ENCODE measurements at places on chromosomes 16 and 17. TPM values are rescaled to one million over a fixed set of nuclear protein-coding genes. Genes with fewer than 3 reads are reported as not detected.

DNA sequence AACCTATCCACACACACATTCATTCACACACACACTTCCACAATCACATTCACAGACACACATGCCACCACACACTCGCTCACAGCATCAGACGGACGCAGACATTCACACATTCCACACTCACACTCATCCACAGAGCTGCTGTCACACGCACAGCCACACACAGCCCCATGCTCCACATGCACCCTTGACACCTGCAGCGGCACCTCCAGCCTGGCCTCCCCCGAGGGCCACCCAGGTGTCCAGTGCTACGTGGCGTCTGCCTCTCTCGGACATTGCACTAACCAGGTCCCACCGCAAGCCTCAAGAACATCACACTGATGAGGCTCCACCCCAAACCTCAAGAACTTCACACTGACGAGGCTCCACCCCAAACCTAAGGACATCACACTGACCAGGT lies 155.2 kb downstream of the RBFOX3 start:
- DNase-seq: no peak

Gene G6PC1
- total RNA-seq: not detected

DNA sequence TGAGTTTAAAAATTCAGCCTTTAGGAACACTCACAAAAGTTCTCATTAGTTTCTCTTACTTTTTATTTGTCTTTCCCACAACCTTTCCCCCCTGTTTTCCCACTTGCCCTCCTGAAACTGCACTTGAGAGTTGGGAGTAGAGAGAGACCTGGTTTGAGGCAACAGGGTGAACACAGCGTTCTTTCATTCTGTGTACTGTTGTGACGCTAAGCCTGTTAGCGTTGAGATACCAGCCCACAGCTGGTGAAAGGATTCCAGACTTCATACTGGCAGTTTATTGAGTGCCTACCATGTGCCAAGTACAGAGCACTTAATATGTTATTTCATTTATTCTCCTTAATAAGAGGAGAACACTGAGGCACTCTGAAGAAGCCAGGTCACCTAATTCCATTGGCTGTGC lies 10.3 kb downstream of the TNRC6C start:
- no peak for DNase-seq

Gene CDH13
- total RNA-seq: not detected

GRCh38 chr17:13384626-13385025 lies 217.1 kb downstream of the HS3ST3A1 start:
- no peak for DNase-seq

DNA sequence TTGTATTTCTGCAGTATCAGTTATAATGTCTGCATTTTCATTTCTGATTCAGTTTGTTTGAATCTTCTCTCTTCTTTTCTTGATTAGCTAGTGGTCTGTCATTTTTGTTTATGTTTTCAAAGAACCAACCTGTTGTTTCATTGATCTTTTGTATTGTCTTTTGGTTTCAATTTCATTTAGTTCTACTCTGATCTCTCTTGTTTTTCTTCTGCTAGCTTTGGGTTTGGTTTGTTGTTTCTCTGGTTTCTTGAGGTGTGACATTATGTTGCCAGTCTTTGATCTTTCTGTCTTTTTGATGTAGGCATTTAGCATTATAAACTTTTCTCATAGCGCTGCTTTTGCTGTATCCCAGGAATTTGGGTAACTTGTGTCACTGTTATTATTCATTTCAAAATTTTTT lies 107.2 kb downstream of the PHKB start:
- DNase-seq: peak; percentile 68

GRCh38 chr17:38602956-38603785 lies 2.6 kb downstream of the SRCIN1 start:
- no peak for DNase-seq

- no peak for DNase-seq
Observed at GRCh38 chr17:42039794-42040763, 10.3 kb downstream of the C17orf113 start.

DNA sequence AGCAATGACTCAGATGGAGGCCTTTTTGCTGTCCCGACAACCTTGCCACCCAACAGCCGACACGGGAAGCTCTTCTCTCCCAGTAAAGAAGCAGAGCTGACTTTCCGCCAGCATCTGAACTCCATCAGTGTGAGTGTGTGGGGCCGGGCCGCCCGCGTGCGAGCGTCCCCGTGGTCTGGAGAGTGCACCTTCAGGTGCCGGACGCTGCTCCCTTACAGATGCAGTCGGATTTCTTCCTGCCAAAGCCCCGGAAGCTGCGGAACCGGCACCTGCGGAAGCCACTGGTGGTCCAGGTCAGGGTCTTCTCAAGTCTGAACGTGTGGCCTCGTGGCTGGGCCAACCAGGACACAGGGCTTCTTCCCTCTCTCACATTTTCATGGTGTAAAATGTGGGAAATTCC lies 15.5 kb upstream of the JPT2 start:
- no peak for DNase-seq

Gene C17orf113
- total RNA-seq: 0.07 TPM

- DNase-seq: no peak
Observed at GRCh38 chr17:81858170-81858966, 2.0 kb downstream of the P4HB start.

GRCh38 chr17:3796822-3797170 lies 4.2 kb downstream of the ITGAE start:
- no peak for DNase-seq

DNA sequence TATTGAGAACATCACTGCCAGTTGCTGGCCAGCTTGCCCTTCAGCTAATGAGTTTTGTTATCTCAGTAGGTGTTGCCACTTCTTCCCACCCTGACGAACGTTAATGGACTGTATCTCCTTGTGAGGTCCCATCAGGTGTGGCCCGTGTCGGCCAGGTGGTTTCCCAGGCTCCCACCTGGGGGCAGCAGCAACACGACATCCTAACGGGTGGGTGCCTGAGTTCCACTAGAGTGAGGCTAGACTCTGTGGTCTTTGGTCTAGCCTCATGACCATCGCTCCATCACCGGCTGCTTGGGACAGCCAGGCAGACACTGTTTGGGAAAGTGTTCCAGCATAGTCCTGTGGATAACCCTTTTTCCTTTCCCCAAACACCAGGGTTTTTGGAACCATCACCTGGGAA lies 45.6 kb upstream of the LCMT1 start:
- DNase-seq: no peak

GRCh38 chr16:1258225-1258600 lies 2.3 kb downstream of the TPSD1 start:
- no peak for DNase-seq

DNA sequence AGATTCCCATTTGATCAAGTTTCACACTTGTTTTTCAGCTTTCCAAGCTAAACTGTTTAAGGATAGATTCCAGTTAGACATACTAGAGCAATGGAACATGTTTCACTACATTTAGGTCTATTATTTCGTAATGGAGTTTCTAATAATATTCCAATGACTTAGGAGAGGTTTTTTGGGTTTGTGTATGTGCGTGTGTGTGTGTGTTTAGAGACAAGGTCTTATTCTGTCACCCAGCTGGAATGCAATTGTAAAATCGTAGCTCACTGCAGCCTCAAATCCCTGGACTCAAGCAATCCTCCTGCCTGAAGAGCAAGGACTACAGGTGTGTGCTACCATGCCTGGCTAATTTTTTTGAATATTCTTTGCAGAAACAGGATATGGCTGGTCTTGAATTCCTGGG lies 426.3 kb downstream of the ZFHX3 start:
- no peak for DNase-seq

DNA sequence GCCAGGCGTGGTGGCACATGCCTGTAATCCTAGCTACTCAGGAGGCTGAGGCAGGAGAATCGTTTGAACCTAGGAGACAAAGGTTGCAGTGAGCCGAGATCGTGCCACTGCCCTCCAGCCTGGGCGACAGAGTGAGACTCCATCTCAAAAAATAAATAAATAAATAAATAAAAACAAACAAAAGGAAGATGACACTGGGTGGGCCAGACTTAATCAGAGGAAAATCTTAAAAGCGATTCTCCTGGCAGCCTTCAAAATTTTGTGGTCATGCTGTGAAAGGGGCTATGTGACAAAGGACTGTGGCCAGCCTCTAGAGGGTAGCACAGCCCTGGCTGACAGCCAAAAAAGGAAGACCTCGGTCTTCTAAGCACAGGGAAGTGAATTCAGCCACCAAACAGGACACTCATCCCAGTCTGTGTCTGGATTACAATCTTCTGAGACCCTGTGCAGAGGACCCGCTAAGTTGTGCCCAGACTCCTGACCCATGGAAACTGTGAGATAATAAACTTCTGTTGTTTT lies 391.1 kb downstream of the CNTNAP4 start:
- no peak for DNase-seq

DNA sequence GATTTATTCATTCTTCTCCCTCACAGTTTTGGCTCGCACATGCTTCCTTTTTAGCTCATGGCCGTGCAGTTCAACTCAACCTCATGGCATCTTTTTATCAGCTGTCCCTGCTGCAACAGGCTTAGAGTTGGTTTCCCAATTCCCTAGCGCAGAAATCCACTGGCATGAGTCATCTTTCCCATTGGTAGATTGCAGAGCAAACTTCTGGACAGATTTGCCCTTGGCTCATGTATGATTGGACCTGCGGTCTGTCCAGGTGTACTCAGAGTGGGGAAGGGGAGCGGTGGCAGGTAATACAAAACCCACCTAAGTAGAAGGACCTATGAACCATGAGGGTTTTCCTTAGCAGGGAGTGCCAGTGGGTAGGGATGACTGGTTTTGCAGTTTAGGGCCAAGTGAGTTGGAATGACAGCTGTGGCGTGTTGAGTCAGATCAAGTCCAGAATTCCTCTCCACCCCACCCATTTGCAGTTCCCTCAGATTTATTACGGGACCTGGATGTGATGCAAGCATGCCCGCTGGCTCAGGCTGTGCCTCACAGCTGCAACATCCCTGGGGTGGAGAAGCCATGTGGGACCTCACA lies 584.7 kb downstream of the WWOX start:
- DNase-seq: no peak

- no peak for DNase-seq
Observed at GRCh38 chr17:43881181-43881580, 26.2 kb downstream of the MPP2 start.

Gene SRCIN1
- 0.26 TPM for total RNA-seq

GRCh38 chr17:8785547-8786413 lies 13.4 kb downstream of the MFSD6L start:
- peak; percentile 87 for DNase-seq

DNA sequence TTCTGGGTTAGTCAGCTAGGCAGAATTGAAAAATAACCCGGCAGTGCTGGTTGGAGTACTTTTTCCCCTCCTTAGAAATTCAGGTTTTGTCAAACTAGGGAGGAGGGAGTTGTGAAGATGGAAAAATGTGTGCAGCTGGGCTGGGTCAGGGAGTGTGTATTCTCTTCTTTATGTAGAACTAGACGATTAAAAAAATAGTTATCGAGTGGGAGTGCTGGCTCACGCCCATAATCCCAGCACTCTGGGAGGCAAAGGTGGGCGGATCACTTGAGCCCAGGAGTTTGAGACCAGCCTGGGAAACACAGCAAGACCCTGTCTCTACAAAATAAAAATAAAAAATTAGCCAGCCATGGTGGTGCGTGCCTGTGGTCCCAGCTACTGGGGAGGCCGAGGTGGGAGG lies 106.4 kb downstream of the GNAO1 start:
- no peak for DNase-seq

Gene MMP28
- not detected for total RNA-seq

Gene MYH11
- total RNA-seq: 0.05 TPM

Gene CACNA1H
- total RNA-seq: 0.05 TPM

Gene HS3ST3A1
- total RNA-seq: 3.7 TPM

GRCh38 chr16:9670033-9670432 lies 512.2 kb downstream of the GRIN2A start:
- no peak for DNase-seq

Gene TLCD1
- 12.5 TPM for total RNA-seq

Gene NOG
- 0.09 TPM for total RNA-seq

Gene TOP2A
- total RNA-seq: 189 TPM

GRCh38 chr17:81858967-81859905 lies 1.1 kb downstream of the P4HB start:
- DNase-seq: peak; percentile 59

DNA sequence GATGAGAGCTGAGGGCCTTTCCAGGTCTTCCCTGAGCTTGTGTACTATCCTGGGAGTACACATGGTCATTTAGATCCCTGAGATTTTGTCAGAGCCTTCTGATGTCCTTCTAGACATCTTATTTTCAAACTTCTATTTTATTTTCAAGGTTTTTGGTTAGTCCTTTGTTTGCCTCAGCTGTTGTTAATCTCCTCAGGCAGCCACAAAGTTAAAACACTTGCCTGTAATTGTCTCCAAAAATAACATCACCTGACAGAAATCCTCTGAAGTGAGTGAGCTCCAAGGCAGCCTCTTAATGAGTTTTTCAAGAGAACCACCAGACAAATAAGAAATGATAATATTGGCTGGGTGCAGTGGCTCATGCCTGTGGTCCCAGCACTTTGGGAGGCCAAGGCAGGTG lies 43.8 kb upstream of the CPHXL start:
- DNase-seq: peak; percentile 19

GRCh38 chr16:10708969-10709368 lies 14.2 kb upstream of the TEKT5 start:
- peak; percentile 54 for DNase-seq

DNA sequence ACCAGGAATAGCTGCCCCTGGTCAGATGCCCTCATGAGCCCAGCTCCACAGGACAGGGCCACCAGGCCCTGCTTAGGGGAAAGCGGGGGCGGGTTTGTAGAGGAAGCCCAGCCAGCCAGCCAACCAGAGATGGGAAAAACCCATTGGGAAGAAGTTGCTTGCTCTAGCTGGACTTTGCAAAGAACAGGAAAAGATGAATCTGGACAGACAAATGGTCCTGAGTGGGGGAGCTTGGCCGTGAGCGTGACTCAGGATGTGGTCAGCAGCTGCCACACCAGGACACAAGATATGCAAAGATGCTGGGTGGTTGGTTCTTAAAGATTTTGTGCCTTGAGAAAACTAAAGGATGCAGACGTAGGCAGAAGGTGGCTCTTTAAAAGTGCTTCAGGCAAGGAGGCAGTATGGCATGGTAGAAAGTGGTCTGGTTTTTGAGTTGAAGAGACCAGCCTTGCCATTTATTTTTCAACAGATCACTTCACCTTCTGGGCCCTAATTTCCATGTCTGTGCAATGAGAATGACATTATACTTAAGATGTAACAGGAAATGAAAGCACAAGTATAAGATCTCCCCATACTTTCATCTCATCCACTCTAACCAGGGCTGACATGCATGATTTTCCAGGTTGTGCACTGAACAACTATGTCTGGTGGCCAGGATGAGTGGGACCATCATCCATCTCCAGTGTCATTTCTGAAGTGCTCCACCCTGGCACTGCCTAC lies 27.8 kb upstream of the HEATR6 start:
- DNase-seq: peak; percentile 35

Gene NTHL1
- 57.7 TPM for total RNA-seq

Gene ZMYND15
- total RNA-seq: not detected

- no peak for DNase-seq
Observed at GRCh38 chr17:75769536-75769935, 4.5 kb upstream of the GALK1 start.

Measured in activated CD4-positive, alpha-beta T cell treated with anti-CD3 and anti-CD28 coated beads, Interleukin-2, amount 10 ng/mL, durations not matched to agents 24 days and 14 days (primary cell).